ENCODE measurements at places on chromosomes 11 and 22.

DNA sequence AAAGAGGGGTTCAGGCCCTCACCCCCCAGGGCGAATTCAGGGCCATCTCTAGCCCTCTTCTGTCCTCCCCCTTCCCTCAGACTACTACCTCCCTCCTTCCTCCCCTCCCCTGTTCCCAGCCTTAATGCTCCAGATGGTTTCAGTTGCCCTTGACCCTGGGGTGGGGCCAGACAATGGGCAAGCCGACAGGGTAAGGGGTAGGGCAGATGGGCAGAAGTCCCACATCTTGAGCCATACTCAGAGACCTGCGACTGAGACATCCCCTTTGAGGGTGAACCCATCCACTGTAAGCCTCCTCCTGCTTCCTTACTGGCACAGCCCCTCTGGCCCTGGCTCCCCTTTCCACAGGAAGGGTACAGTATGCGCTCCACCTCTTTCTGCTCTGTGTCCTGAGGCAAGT lies 1.9 kb downstream of the RHBDD3 start:
- H3K27ac ChIP-seq = peak overlapping the region; percentile 3
- no peaks in the 10 kb centered on the region for H3K36me3 ChIP-seq
- no peaks in the 10 kb centered on the region for H3K27me3 ChIP-seq
- no peak overlapping the region for H3K4me3 ChIP-seq

- no peak overlapping the region for H3K4me3 ChIP-seq
- no peaks in the 10 kb centered on the region for H3K27me3 ChIP-seq
These were observed 49.0 kb downstream of the PRR5L start for GRCh38 chr11:36345084-36345511.

- no peak overlapping the region for H3K4me3 ChIP-seq
- no peak overlapping the region for H3K27ac ChIP-seq
- H3K4me1 ChIP-seq = no peaks in the 10 kb centered on the region
- no peaks in the 10 kb centered on the region for H3K36me3 ChIP-seq
These were observed 127.4 kb downstream of the ELP4 start for GRCh38 chr11:31636983-31637382.

GRCh38 chr11:17790453-17790852 lies 55.9 kb downstream of the KCNC1 start:
- DNase-seq = no peak
- no peak overlapping the region for H3K4me3 ChIP-seq
- H3K27ac ChIP-seq = no peak overlapping the region
- no peaks in the 10 kb centered on the region for H3K27me3 ChIP-seq
- no peaks in the 10 kb centered on the region for H3K36me3 ChIP-seq

DNA sequence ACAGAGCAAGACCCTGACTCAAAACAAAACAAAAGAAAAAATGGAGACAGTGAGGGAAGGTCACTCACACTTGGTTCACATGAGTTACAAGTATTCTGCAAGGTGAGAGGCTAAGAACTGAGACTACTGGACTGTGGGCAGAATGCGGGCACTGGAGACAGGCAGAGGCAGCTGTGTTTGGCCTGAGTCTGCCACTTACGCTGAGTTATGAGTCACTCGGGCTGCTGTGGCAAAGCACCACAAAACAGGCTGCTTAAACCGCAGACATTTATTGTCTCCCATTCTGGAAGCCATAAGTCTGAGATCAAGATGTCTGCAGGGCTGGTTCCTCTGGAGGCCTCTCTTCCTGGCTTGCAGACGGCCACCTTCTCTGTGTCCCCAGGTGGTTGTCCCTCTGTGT lies 122.8 kb downstream of the SHANK2 start:
- no peaks in the 10 kb centered on the region for H3K27me3 ChIP-seq
- no peak for DNase-seq
- H3K4me1 ChIP-seq = no peaks in the 10 kb centered on the region
- H3K27ac ChIP-seq = no peak overlapping the region
- no peaks in the 10 kb centered on the region for H3K36me3 ChIP-seq

- no peak overlapping the region for H3K27ac ChIP-seq
- no peaks in the 10 kb centered on the region for H3K4me1 ChIP-seq
- no peaks in the 10 kb centered on the region for H3K36me3 ChIP-seq
- H3K4me3 ChIP-seq = no peak overlapping the region
- no peaks in the 10 kb centered on the region for H3K27me3 ChIP-seq
These were observed 55.0 kb upstream of the VSTM5 start for GRCh38 chr11:93905384-93905783.
